NCI-H82 (cell line): ENCODE measurements at places on chromosomes 3 and 15.

DNA sequence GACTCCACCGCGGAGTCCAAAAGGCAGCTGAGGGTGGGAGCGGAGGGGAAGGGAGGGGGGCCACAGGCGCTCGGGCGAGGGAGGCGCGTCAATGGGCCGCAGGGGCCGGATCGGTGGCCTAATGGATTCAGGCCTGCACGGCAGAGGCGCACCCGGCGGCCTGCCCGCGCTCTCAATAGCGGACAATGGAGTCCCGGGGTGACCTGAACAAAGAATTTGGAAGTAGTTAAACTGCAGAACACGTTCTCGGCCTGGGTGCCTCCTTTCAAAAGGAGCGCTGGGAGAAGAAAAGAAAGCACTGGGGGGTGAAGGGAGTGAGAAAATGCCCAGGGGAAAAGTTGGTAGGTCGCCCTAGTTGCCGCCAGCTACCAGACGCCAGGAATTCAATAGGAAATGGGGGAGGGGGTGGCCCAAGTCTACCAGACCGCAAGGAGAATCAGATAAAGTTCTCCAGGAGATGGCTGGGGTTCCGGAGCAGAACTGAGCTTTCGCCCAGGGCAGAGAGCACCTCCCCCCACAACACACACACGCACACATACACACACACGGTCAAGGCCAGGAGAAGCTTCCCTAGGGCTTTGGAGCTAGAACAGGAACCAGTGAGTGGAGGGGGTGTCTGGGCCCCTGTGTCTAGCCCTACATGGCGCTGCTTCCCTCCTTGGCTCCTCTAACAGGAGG is 25.8 kb upstream of the POLG start:
- DNase-seq = no peak

DNA sequence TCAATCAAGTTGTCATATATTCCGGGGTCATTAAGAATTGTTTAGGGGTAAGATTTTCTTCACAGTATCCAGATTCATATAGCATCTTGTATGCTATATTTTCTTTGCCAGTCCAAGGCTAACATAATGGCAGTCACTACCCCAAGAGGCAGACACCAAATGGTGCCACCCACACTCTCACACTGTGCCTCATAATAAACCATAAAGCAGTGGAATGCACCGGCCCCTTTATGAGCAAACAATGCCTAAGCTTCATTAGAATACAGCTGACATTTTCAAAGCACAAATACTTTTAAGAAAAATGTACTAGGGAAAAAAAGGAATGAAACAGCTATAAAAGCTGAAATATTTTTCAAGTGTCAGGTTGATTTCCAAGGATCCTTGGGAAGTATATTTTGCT is 121.6 kb downstream of the TFDP2 start:
- no peak for DNase-seq

- no peak for DNase-seq
Measured at GRCh38 chr3:112459750-112460149, 39.5 kb downstream of the BTLA start.

DNA sequence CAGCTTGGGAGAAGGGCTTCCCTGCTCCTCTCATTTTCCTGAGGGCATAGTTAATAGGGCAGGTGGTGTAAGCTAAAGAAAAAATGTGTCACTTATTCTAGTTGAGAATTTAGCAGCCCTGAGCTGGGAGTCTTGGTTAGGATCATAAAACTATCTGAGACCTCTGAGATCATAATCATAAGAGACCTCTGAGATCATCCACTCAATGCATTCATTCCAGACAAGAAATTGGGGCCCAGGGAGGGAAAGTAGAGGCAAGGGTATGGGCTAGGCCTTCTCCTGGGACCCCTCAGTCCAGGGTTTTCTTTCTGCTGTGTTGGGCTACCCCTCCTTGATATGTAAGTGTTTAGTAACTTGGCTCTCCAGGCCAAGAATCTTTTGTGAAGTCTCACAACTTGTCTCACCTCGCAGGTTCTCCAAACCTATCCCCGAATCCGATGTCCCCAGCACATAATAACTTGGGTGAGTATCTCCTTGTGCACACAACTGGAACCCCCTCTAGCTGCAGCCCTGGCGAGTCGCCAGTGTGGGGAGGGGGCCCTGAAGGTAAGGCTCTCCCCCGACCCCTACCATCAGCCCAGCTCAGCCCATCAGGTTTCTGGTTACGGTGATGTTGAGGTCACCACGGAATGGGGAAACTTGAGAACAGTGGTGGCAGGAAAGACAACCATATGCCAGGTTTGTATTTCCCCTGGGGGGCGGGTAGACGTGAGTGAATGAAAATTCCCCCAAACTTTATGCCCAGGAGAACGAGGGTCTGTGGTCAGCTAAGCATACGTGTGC is 84.1 kb downstream of the AAGAB start:
- DNase-seq = no peak

- DNase-seq = no peak
Measured at GRCh38 chr3:66392512-66392911, 108.3 kb downstream of the LRIG1 start.

DNA sequence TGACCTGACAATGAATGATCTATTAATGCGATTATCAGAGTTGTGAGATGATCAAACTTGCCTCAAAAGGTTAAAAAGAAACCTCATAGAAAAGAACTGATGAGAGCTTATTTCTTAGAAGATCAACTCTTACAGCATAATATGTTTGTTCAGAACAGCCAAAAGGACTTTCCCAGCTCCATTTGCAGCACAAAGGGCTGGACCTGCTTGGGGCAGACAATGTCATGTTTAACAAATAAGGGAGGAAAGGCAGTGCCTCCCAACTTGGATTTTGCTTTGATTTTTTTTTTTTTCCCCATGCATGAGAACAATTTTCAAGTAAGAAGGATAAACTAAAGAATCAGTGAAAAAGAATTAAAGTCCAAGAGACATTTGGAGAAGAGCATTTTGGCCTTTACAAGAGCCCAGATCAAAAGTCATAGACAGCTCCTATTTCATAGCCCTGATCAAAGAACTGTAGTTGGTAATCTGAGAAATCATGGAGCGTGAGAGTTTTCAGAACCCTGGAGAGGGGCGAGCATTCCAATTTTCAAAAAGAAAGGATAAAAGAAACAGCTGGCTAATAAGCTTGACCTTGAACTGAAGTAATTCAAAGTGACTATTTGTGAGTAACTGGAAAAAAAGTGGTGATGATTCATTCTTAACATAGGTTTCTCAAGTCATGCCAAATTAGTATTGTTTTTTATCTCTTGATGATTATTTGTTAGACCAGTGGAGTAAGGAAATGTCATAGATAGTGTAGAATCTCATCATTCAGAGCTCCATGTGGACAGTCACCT is 136.0 kb upstream of the CFAP20DC start:
- no peak for DNase-seq

GRCh38 chr3:32487781-32488473 is 14.7 kb downstream of the CMTM6 start:
- no peak for DNase-seq
